IPS DF 19.7 (cell line): ENCODE measurements at places on chromosomes 2 and 18.

DNA sequence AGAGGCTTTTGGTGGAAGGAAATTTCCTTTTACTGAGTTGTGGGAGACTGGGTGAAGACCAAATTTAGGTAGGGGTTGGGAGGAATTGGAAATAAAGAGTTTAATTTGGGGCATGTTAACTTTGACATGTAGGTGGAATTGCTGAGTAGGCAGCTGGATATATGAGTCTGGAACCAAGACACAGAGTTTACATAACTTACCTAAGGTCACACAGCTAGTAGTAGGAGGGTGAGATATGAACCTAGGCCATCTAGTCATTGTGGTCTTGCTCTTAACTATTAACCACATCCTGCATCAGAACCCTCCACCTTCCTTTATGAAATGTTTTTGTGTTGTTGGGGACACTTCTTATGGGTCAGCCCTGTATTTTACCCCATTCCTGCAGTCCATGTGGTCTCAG, 113.1 kb downstream of the ICOS start:
- DNase-seq = no peak

DNA sequence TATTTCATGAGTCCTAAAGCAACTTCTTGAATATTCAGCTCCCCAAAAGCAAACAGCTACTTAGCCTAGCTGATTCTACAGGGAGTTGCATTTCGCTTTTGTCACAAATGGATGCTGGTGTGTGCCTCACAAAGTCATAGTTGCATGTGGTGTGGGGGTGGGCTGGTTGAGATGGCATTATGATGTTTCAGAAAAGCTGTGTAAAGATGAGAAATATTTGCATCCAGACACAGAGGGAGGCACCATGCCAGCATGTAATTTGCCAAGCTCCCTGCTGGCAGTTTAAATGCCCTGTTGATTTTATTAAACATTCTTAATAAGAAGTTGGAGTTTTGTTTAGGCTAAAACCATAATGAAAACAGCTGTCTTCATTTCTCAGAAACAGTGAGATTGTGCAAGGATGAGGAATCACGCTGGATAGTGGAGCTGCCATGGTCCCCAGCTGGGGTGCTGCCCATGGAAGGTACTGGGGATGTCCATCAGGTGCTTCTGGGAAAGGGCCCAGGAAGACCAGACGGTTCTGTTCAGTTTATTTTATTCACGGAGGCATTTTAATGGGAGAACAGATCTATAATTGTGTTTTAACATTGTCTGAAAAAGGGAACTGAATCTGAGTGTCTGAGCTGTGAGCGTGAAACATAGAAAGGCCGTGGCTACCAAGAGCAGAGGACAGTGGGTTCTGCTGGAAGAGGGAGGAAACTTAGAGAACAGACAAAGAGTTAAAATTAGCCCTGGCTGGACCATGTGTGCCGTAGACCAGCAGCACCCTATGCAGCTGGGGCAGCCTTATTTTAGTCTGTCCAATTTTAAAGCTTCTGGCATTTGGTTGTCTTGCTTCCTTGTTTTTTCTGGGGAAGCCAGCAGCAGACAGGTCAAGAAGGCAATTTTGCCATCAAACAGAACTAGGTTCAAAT, 177.1 kb downstream of the FAM210A start:
- DNase-seq = no peak

- DNase-seq = no peak
Observed at GRCh38 chr2:136319651-136320050, 201.7 kb upstream of the CXCR4 start.

DNA sequence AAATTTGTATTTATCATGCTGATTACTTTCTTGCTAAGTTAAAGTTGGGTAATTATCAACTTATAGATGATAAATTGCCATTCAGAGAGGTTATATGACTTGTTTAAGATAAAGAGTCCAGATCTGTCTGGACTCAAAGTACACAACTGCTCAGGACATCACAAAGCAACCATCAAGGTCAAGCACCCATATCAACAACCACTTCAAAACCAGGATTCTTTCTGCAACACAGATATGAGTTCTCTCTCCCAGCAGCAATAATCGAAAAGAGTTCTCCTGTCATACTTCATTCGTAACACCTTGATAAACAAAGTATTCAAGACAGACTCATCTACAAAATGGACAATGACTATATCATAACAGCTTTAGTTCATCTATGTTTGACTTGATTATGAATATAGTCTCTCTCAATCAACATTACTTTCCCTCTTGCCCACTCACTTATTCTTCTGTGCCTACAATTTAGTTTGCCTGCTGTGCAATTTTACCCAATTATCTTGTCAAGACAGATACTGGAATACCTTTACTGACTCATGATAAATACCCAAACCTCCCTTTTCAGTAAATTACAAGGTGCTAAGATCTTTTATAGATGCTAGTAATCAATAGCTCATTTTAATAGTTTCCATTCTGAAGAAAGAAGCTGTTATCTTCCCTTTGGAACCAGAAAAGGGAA, 281.8 kb downstream of the NBAS start:
- no peak for DNase-seq

- no peak for DNase-seq
Observed at GRCh38 chr2:174593574-174594203, 3.9 kb downstream of the WIPF1 start.

DNA sequence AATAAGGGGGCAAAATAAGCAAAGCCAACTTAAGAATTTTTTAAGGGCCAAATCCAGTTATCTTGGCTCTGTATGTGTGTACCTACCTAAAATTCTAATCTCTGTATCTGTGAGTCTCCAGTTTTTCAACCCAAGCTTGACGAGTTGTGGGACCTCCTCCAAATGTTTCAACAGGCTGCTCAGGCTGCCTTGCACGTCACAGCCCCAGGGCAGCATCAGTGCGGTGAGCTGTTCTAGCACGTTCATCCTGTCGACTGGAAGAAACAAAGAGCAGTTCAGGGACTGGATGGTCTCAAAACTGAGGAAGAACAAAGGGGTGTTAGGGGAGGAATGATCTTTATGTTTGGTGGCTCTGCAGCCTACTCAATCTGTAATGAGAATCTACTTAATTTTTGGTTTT, 29.4 kb downstream of the NLRC4 start:
- no peak for DNase-seq

- no peak for DNase-seq
Observed at GRCh38 chr2:2901384-2902345, 476.0 kb downstream of the EIPR1 start.

- peak; percentile 33 for DNase-seq
Observed at GRCh38 chr2:11692966-11693521, 23.0 kb upstream of the NTSR2 start.

DNA sequence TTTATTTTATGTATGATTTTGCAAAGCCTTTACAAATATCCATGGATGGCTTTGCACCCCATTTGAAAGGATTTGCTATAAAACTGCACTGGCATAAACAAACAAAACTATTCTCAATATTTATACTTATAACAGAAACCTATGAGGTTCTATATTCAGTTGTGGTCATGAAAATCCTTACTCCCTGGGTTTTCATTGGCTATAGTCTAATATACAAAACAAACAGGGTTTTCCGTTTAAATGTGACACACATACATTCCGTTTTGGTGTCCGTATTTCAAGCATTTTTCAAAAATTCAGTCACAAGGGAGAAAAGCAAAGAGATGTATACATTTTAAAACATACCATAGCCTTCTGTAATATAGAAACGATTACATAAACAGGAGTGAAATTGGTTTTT, 100.0 kb downstream of the TCF4 start:
- DNase-seq = no peak

- no peak for DNase-seq
Observed at GRCh38 chr18:38909972-38910371, 1344.4 kb upstream of the CELF4 start.

DNA sequence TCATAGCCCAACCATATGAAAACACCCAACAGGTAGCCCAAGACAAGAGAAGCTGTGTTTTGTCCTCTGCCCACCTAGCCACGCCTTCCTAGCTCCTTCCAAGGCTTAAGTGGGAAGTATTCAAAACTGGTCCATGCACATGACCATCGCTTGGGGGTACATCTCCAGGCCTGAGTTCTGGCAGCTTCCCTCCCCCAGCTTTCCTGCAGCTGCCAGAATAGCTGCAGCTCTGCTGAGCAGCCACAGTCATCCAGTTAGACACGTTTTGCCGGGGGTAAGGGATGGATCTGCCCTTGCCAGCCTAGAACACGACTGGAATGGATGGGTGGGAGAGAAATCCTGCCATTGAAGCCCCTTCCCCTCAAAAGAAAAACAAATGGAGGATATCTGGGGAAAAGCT, 166.8 kb downstream of the NRP2 start:
- no peak for DNase-seq

DNA sequence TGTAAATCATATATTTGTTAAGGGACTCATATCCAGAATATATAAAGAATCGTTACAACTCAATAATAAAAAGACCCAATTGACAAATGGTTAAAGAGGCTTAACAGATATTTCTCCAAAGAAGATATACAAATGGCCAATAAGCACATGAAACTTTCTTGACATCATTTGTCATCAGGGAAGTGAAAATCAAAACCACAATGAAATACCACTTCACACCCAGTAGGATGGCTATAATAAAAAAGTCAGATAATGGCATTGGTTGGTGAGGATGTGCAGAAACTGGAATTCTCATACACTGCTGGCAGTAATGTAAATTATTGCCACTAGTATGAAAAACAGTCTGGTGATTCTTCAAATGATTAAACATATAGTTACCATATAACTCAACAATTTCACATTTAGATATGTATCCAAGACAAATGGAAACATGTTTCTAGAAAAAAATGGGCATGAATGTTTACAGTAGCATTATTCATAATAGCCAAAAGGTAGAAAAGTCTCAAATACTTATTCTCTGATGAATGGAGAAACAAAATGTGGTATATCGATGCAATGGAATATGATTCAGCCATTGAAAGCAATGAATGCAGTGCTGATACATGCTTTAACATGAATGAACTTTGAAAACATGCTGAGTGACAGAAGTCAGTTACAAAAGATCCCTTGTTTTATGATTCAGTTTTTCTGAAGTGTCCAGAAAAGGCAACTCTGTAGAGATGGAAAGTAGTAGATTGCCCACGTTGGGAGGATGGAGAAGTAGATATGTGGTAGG, 304.6 kb upstream of the ZEB2 start:
- DNase-seq = no peak

- DNase-seq = no peak
Observed at GRCh38 chr2:161204846-161205245, 44.6 kb downstream of the TANK start.

DNA sequence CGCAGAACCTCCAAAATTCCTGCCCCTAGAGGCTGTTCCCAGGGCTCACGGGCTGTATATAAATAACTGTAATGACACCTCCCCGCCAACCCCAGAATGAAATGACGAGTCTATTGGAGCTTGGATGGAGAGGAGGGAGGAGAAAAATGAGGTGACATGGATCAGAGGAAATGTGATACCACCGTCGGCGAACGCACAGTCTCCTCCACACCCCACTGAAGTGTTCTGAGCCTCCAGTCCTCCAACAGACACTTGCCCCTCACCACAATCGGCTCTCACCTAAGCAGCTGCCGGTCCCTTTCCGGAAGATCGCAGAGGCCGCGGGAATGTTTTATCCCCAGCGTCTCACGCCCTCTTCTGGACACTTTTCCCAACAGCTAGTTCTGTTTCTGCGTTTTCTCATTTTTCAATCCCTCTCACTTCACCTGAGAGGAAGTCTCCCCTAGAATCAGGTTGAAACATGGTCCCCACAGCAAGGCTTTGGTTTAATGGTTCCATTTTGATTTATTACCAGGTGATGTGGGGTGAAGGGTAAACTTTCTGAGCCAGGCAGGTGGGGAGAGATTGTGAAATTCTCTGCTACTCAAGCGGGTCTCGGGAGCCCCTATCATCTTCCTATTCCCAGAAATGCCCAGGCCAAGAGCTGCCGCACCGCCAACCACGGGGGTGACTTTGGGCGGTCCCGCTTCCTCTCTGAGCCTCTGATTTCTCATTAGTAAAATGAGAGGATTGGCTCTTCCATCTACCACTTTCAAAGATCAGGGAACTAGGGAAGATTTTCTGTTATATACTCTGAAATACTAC, 9.1 kb upstream of the MYO5B start:
- peak; percentile 40 for DNase-seq

DNA sequence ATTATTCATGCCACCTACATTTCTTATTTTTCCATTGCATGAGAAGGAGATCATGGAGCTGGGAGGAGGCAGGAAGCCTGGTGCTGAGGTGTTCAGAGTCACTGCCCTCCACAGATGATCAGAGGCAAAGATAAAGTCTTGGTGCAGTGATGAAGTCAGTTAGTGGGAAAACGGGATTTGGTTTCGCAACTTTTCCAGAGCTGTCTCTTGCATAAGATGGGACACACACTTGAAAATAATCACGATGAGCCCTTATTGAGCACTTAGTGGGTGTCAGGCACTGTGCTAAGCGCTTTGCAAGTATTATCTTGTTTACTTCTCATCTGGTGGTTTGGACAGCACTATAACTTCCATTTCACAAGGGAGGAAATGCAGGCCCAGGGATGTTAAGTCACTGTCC, 222.1 kb upstream of the SMAD2 start:
- DNase-seq = no peak

GRCh38 chr2:201258666-201259615, 1.4 kb upstream of the CASP8 start:
- no peak for DNase-seq

- DNase-seq = peak; percentile 12
Observed at GRCh38 chr2:118061135-118061955, 26.9 kb upstream of the INSIG2 start.

DNA sequence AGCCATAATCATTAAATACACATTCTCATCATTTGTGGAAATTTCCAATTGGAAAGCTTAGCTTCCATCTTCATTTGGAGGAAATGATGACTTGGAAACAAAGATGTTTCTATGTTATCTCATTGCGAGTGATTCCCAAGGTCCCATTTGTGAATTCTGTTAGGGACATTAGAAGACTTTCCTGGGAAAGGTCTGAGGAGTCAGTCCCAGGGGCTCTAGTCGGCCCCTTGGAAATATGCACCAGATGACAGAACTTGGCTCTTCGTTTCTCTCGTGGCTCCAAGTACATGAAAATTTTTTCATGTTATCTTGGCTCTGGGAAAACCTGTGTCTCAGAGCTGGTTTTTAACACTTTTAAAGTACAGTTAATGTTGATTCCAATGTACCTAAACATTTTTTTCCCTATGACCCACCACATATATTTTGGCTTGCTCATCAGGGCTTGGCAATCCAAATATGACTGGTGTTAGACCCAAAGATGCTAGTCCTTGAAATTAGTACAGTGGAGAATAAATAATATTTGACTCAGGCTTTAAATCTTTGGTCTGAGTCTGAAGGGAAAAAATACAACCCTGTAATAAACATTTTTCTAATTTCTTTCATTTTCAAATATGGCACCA, 15.4 kb upstream of the CAVIN2 start:
- no peak for DNase-seq

DNA sequence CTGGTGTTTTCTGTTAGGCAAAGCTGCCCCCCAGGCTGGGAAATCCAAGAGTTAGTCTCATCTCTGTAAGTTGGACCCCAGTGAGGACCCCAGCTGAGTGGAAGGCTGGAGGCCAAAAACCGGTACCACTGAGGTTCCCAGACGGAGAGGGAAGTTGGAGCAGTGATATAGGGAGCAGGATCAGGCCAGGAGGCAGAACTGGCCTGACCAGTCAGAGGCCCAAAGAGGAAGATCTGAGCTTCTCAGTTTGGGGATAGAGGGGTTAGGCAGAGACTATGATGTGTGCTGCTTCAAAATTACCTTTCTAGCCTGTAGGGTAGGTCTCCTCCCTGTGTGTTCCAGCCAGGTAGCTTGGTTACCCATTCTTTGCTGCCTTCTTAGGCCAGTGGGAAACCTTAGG, 4.6 kb upstream of the RNF181 start:
- DNase-seq = no peak
